ENCODE measurements at places on chromosomes 3 and 15.

DNA sequence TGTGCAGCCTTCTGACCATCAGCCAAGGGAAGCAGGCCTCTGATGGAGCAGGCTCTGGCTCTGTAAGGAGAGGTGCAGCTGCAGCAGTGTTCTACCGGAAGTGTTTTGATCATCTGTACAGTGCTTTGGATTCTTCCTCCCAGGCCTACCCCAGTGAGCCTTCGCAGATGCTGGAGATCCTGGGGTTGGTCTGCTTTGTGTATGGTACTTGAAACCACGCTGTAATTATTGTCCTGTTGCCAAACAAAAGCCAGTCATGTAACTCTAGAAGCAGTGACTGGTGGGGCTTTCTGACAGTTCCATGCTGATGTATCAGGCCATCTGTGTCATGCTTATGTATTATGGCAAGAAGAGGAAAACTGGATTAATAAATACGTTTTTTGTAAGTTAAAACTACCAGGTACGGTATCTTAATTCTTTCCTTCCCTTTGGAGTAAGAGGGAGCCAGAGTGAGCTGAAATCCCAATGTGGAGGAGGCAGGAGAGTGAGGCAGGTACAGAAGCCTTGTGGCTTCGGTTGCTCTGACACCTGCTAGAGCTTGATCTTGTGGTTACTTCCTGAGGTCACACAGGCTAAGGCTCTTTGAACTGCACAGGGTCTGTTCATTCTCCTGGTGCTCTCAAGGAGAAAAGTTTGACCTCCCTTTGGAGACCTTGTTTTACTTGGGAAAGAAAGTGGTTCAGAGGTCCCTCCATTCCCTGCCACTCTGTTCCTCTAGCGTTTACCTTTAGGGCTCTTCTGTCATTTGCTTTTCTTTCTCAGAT, 3.7 kb downstream of the TMEM42 start:
- DNase-seq: peak; percentile 63

- DNase-seq: no peak
These were observed 231.3 kb downstream of the PLCL2 start for GRCh38 chr3:17116007-17116600.

- no peak for DNase-seq
These were observed 66.0 kb upstream of the SLC2A2 start for GRCh38 chr3:171092467-171092911.

DNA sequence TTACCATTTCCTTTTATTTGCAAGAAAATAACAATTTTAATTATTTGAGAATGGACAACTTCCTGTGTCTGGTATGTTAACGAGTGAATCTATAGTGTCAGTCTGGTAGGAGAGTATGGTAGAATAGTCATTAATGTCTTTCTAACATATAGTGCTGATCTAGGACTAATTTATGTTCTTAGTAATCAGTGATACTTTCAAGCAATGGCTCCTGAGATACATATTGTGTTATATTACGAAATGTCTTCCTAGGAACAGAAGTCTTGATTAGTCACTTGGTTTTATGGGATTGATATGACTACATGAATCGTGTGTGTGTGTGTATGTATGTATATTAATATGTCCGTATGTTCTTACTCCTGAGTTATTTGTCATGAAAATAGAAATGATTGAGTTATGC, 66.6 kb upstream of the PAQR5 start:
- no peak for DNase-seq

DNA sequence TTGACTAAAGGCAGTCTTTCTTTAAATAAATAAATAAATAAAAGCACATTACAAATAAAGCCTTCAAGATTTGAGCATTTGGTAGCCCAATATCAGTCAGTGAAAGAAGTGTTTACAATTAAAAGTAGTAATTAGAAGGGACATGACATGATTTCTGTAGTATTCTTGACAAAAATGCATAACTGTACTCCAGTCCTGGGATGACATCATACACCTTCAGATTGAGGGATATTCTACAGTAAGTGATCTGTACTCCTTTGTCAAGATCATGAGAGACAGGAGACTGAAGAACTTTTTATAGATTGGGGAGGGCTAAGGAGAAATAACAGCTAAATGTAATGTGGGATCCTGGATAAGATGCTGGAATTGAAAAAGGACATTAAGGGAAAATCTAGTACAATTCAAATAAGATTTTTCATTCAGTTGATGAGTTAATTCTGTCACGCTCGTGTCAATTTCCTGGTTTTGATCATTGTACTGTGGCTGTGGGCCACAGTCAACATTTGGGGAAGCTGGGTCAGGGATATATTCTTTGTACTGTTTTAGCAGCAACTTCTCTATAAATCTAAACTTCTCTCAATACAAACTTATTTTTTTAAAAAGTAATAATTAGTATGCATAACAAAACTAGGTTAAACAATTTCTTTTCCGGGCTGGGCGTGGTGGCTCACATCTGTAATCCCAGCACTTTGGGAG, 314.8 kb downstream of the PTPRG start:
- DNase-seq: no peak

DNA sequence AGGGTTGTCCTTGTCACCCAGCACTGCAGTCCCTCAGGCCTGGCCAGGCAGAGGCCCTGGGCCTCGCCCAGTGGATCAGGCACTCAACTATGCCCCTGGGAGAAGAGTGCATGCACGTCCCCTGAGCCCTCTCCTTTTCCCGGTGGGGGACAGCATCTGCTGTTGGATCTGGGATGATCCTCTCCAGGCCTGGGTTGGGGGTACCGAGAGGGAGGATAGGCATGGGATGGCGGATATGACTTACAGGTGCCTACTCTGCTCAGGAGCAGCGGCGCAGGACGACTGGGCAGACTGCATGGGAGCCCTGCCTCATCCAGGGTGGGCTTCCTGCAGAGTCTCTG, 9.0 kb upstream of the APBA2 start:
- no peak for DNase-seq

DNA sequence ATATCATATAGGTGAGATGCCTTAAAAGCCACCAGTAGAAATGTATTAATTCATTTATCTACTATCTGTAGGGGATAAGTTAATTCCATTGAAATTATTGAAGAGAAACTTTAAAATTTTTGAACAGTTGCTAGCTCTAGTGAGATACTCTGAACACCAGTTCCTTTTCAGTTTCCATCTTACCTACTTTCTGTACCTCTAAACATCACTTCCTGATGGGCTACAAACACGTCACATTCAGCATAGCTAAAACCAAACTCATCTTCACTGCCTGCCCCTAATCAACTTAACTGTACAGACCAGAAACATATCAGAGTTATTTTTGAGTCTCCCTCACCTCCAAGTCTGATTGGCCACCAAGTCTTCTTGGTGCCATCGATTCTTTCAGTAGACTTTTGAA, 88.9 kb downstream of the FEZF2 start:
- DNase-seq: no peak

DNA sequence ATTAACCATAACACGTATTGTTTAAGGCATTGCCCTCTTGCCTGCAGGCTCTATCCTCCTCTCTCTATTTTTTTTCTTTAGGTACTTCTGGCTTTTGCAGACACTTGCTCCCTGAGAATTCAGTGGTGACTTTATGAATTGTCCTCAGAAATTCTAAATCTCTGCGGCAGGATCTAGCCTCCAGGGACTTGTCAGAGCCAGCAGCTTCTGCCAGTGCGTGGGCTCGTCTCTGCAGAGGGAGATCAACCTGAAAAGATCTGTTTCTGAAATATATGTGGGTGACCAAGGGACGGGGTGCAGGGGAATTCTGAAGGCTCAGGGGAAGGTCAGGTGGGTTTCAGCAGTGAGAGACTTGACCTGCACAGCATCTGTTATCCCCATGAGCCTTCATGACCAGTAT, 326.1 kb upstream of the LRRFIP2 start:
- no peak for DNase-seq

DNA sequence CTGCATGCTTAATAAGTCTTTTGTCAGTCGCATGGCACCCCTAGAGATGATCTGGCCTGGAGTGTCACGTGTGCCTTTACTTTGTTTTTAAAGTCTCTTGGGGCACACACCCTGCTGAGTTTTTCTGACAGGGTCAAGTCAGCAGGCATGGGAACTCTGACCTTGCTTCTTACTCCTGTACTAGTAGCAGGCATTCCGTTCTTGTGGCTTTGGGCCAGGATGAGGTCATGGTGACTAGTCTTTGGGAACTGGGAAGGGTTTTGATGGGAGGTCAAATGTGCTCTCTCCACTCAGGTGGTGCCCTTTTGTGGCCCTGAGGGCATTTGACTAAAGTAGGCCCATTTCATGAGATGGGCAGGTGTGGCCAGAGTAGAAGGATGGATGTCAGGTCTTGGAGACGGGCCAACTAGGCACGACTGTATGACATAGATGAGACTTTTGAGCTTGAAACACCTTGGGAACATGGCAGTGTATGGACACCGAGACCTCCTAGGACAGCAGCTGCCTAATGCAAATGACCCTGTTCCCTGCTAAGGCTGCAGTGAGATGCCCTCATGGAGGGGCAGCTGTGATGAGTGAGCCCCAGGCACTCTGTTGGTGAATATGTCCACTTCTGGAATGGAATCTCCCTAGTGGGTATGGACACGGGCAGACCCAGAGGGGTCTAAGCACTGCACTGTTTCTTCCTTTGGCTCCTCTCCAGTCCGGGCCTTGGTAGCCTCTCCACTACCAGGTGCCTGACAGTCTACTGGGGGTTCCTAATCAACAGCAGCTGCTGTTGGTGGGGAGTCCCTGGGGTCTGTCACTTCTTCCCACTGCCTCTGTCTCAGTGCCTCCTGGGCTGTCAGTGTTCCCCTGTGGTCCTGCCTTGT, 16.4 kb downstream of the SRPRB start:
- DNase-seq: no peak

DNA sequence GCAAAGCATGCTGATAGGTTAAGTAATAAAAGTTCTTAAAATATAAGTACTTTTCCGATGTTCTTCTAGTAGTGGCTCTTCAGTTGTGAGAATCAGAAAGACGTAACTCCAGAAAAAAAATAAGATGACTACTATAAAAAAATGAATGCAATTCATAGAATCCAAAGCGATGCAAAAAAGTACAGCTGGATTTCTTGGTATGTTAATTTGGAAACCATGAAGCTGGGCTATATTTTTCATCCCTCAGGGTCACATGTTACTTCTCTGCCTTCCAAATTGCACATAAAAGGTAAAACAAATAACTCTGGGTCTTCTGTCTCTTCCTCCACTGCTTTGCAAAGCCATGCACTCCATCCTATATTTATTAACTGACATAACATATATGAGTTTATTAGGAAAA, 843.9 kb upstream of the DPPA4 start:
- no peak for DNase-seq

GRCh38 chr3:169305460-169305859, 358.1 kb downstream of the MECOM start:
- DNase-seq: no peak

GRCh38 chr3:195164573-195165264, 106.2 kb downstream of the XXYLT1 start:
- DNase-seq: no peak

DNA sequence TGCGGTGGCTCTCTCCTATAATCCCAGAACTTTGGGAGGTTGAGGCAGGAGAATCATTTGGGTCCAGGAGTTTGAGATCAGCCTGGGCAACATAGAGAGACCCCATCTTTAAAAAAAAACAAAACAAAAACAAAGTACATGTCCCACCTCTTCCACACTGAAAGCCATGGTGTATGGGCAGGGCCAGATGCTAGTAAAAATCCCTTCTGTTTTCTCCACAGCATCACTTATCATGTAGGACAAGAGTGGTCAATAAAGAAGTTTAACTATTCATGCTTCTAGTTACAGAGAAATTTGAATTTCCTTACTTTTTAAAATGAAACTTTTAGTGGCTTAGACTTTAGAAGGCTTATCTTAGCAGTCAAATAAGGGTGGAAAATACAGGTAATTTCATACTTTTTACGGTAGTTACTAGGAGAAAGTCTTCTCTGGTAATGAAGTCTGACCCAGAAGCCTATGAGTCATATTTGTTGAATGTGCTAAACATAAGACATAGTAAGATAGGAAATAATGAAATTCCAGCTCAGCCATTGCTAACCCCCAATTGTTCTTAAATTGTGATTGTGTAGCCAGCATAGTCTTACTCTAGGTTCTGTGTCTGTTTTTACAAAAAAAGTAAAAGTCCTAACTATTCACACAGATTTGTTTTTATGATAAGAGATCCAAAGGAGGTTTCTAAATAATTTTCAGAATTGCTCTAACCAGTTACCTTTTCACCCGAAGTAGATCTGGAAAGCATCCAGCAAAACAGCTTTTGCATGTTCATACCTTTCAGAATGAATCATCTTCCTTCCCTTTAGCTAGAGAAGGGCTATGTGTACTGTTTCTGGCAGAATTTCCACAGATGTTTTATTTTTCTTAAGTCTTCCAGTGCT, 16.4 kb upstream of the ZNF609 start:
- no peak for DNase-seq

GRCh38 chr3:69149586-69149985, 27.2 kb upstream of the LMOD3 start:
- no peak for DNase-seq

GRCh38 chr3:94071713-94072284, 8.9 kb downstream of the NSUN3 start:
- no peak for DNase-seq

- DNase-seq: no peak
These were observed 105.3 kb upstream of the RNU6-1 start for GRCh38 chr15:67945131-67945530.

- no peak for DNase-seq
These were observed 58.4 kb downstream of the DNASE1L3 start for GRCh38 chr3:58152225-58153015.

DNA sequence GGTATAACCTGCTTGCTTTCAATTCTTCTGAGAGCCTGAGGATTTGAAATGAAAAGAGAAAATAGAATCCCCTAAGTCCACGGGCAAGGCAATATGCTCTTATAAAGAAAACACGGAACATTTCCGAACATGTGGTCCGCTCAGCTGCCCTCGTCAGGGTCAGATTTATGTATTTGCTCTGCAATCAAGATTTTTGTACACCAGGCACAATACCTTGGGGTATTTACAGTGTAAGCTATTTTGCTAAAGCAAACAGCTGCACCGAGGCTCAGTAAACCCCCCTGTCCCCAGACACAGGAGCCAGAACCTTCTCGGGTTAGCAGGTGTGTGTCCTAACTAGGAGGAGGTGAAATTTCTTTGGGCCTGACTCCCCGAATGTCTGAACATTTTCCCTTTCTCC, 155.8 kb upstream of the LRIG1 start:
- DNase-seq: no peak

- DNase-seq: peak; percentile 32
These were observed 2.2 kb downstream of the POLG start for GRCh38 chr15:89332446-89332845.

DNA sequence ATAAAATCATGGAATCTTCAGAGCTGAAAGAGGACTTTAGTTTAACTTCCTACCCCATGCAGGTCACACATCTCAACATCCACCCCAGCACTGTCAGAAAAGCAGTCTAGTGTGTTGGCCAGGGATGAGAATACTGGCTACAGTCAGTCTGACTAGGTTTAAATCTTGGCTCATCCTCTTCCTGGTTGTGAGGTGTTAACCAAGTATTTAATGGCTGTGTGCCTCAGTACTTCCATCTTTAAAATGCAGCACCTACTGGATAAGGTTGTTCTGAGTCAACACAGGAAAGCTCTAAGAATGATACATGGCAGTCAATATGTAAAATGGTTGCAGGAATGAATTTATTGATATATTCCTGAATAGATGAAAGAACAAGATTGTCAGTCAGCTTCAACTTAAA, 3.1 kb downstream of the CFAP44 start:
- no peak for DNase-seq

All from COR-L47 (cell line).